Activated CD4-positive, alpha-beta T cell treated with anti-CD3 and anti-CD28 coated beads, Interleukin-2, amount 50 U/mL, for 1 hour (primary cell): ENCODE measurements at places on chromosomes 2 and 18.
A peak's percentile ranks its signal among the peaks of the same experiment; 100 is the strongest.

DNA sequence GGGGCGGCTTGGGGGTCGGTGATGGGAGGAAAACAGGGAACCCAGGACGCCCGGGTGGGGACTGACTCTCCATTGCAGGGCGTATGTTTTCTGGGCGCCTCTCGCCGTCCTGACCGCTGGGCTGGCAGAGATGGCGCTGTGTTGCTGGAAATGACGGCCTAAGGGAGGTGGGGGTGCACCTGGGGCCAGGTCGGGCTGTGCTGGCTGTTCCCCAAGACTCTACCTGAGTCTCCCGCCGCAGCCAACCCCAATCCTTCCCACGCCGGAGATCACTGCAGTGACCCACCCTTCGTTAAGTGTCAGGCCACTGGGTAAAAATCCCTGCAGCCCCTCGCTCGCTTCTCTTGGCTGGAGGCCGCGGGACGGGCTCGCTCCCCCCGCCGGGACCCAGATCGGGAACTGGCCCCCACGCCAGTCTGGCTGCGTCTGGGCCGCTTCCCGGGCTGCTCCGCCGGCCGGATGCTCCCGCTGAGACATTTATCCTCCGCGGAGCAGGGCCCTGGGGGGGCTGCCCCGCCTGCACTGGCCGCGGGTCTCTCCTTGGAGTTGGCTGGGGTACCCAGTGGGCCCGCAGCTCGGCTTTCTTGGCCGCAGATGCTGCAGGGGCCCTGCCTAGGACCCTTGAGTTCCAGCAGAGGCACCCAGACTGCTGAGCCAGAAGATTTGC lies 7.8 kb upstream of the ARMC9 start:
- DNase-seq = no peak

DNA sequence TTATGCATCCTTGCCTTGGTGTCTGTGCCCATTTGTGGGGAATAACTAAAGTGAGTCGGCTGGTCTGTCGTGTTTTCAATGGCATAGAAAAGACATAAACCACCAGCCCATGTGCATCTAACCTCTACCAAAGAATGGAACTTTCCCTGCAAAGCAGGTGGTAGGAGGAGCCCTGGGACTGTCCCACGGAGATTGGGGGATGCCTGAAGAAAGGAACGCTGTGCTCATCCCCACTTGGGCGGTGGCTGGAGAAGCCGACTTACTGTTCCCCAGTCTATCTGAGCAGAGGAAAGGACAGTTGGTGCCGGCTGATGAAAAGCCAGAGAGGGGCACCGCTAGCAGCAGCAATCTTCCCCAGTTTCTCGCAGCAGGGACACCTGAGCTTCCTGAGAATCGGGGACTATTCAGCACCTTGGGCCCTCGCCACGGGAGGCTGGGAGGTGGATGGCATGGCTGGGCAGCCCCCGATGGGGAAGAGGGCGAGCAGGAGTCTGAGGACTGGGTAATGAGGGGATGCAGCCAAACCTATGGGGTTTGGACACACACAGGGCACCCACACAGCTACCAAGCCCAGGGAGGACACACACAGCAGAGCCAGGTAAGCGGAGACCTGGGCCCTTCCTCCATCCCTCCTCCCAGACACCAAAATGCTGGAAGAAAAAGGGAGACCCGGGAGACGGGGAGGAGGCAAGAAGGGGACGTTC lies 53.7 kb upstream of the AGAP1 start:
- no peak for DNase-seq

- DNase-seq = no peak
Observed at GRCh38 chr18:56003720-56004088, 415.7 kb upstream of the TCF4 start.

DNA sequence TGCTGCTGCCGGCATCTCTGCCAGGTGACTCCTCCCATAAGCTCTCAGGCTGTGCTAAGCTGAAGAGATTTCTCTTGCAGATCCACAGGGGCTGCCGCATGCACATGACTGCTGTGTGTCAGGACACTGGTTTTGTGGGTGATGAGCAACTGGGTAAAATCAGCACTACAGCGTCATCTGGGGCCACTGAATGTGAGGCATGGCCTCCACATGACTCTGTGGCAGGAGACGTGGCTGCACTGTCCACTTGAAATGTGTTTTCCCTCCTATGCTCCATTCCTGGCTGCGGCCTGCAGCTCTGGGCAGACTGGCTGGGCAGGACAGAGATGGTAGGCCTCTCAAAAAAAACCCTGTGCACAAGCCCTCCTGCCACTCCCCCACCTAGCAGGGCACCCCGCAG lies 63.6 kb downstream of the MARCO start:
- no peak for DNase-seq

DNA sequence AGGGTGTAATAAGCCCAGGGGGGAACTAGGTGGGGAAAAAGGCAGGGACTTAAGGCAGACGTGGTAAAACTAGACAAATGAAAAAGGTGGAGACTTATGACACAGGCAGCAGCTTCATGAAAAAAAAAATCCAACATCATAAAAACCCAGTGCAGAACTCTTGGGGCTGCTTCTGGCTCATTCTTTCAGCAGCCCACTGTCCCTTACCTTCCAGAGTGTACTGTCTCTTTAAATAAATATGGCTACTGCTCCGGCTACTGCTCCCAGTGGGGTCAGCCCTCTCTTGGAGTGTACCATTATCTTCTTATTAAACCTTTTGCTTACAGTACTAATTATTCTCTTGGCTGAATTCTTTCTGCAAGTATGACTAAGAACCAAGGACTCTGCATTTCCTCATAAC lies 699.5 kb downstream of the DSC3 start:
- no peak for DNase-seq

GRCh38 chr18:6004119-6004518 lies 108.8 kb upstream of the TMEM200C start:
- no peak for DNase-seq

GRCh38 chr2:86499326-86499725 lies 58.2 kb downstream of the KDM3A start:
- DNase-seq = no peak

- DNase-seq = no peak
Observed at GRCh38 chr2:236083934-236084333, 84.3 kb downstream of the GBX2 start.

- DNase-seq = no peak
Observed at GRCh38 chr18:2978661-2979106, 34.3 kb downstream of the LPIN2 start.

DNA sequence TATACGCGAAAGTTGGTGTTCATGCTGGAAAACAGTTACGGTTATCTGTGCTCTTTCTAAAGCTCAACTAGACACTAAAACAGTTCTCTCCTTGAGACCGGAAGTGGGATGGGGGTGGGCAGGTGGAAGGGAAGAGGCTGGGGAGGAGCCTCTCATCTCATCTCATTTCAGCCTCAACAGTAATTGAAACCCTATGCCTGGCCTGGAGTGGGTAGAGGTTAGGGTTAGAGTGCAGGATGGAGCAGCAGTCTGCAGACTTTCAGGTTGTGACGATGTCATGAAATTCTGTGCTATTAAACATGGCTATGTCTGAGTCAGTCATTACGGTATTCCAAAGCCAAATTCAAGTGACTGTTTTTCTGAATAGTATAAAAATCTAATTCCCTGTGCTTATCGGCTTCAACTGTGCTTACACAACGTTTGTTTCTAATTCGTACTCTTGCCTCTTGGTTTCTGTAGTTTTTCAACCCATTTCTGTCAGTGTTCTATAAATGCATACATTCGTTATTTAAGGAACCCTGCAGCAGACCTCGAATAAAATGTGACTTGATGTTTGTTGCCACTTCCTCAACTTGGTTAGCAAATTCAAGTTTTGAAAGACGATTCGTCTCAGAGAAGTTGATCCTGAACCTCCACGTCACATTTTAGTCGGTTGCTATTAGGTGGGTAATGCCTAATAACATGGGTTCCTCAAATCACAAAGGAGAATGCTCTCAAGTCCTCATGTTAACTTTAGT lies 75.8 kb upstream of the TCF7L1 start:
- DNase-seq = no peak

- no peak for DNase-seq
Observed at GRCh38 chr2:43754180-43754579, 19.7 kb upstream of the DYNC2LI1 start.

DNA sequence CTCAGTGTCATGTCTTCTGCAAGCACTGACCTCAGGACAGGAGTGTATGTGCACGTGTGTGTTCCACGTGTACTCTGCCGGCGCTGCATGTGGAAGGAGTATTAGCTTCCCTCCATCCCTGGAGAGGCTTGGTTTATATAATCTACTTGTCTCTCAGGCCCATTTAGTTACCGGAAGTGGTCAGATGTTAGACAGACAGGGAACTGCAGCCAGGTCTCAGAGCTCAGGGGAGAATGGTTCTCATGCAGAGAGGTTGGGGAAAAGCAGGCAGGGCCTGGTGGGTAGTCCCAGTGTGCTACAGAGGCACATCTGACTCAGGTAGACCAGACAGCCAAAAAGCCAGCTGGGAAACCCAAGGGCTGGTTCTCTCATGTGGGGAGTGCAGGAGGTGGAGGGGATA lies 167.9 kb downstream of the CTIF start:
- no peak for DNase-seq

GRCh38 chr2:229868794-229869193 lies 53.0 kb downstream of the TRIP12 start:
- no peak for DNase-seq

GRCh38 chr2:69381337-69381737 lies 5.7 kb downstream of the GFPT1 start:
- no peak for DNase-seq

DNA sequence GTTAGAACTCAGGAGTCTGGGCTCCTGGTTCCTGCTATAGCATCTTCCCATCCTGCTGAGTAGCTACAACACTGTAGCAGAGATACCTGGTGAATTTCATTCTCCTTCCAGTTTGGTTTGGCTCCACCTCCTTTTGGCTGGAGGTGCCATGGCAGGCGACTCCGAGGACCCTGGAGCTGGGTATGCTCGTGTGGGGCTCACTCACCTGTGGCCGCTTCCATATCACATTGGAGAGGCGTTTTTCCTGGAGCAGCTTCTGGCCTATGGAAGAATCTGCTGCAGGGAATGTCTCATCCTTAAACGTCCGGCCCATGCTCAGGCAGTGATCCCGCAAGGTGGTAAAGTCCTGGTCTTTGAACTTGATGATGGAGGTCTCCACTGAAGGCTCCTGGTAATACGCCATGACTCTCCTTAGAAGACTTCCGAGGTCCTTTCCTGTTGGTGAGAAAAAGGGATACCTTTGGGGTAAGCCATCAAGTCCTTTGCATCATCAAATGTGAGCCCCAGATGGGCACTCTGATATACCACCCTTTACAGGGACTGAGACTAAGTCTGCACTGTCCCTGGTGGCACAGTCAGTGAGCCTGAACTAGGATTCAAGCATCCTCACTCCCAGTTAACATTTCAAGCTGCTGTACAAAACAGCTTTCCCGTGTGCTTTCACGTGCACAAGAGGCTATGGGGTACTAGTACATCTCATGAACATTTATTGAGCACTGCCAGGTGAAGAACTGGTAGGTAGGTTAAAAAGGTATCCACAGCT lies 20.1 kb downstream of the CAPN13 start:
- no peak for DNase-seq

- no peak for DNase-seq
Observed at GRCh38 chr2:213846856-213847255, 562.6 kb downstream of the SPAG16 start.

GRCh38 chr2:119449521-119449920 lies 17.9 kb downstream of the TMEM37 start:
- DNase-seq = no peak

DNA sequence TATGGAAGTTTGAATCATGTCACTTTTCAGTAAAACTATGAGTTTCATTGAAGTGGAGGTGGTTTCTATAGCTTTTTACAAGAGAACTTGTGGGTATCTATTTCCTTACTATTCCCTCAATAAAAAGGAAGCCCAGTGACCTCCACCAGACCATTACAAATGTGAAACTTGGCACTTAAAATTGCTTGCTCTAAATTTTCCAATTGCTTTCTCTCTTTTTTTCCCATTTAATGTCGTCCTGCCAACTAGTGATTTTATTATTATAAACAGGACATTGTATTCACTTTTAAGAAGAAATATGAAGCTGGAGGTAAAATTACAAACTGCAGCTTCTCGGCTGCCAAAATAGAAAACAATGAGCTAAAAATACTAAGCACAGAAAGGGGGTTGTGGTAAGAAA lies 208.2 kb upstream of the ALPP start:
- no peak for DNase-seq

- DNase-seq = no peak
Observed at GRCh38 chr18:68467329-68467728, 247.6 kb downstream of the TMX3 start.

- no peak for DNase-seq
Observed at GRCh38 chr18:73462092-73462491, 594.3 kb upstream of the NETO1 start.

GRCh38 chr2:151085181-151085611 lies 176.5 kb downstream of the RBM43 start:
- no peak for DNase-seq

GRCh38 chr2:134603966-134604365 lies 114.8 kb downstream of the TMEM163 start:
- no peak for DNase-seq

GRCh38 chr2:230695551-230695950 lies 17.1 kb upstream of the CAB39 start:
- no peak for DNase-seq

DNA sequence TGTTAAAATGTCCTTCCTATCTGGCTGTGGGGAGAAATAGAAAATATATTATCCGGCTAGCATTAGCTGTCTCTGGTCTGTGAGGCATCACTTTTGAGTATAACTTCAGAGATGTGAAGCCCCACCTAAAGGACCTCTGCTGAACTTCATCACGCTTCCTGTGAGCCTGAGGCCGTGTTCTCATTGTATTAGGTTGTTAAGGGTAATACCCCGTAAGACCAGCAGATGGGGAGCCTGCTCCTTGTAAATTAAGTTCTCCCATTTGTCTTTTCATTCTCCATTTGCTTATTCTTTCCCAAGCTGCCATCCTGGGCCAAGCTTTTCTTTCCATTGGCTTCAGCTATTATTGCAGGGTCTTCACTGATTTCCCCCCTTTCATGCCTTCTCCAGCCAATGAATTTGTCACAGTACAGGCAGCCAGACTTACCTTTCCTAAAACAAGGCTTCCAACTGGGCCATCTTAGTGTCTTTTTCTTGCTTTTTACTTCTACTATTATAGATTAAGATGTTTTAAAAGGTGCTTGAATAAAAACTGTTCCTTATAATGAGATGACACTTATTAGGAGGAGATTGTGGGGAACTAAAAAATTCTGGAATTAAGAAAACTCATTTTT lies 12.4 kb downstream of the NIF3L1 start:
- DNase-seq = peak; percentile 66

DNA sequence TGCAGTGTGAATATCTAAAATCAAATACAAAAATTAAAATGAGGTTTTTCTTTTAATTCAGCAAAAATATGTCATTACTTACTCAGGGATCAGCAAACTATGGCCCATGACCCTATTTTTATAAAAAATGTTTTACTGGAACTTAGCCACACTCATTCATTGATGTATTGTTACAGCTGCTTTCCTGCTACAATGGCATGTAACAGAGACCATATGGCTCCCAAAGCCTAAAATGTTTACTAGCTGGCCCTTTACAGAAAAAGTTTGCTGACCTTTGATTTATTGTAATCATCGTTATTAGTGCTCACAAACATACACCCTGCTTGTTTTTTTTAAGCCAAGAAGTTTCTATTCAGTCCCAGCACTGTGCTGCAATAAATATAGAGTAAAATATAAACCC lies 120.3 kb downstream of the PLA2R1 start:
- no peak for DNase-seq

- DNase-seq = no peak
Observed at GRCh38 chr2:209564816-209565215, 141.0 kb downstream of the MAP2 start.
